Hematopoietic multipotent progenitor cell treated with erythropoietin and hydrocortisone succinate and interleukin-3 and kit ligand, for 17 days (in vitro differentiated cells): ENCODE measurements at places on chromosomes 4 and X.
A peak's percentile ranks its signal among the peaks of the same experiment; 100 is the strongest.

DNA sequence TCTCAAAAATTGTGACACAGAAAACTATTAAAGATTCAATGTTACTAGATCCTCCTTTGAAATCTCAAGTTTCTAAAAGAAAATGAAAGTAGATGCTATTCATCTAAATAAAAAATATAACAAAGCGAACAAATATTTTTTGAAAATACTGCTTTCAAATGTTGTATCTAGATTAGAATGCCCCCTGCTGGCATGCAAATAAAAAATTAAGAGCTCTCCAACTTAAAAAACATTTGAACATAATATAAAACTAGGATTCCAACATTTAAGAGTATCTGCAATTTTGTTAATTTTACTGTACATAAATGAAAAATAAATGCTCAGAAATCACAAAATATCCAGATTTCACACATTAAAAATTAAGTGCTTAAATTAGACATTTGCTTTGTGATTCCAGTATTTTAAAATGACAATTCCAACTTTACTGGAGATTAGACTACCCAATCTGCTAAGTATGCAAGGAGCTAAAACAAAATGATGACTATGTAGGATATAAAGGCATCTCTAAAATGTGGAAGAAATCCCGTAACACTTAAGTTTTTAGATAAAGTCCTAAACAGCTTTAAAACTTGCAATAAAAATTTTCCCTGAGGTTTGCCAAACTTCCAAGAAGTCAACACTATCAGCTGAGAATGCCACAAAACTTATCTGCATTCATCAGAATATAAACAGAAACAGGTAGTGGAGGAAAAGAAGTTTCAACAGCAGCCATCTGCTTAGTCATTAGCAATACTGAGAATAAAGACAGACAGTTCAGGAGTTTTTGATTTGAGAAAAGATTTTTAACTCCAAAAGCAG lies 32.7 kb downstream of the DHX15 start:
- DNase-seq, result peak; percentile 46

- no peak for DNase-seq
These were observed 1.3 kb upstream of the HAND2 start for GRCh38 chr4:173531086-173531965.

- no peak for DNase-seq
These were observed 335.6 kb downstream of the GASK1B start for GRCh38 chr4:157837071-157837703.

GRCh38 chr4:5747738-5748375 lies 36.9 kb downstream of the EVC start:
- no peak for DNase-seq

DNA sequence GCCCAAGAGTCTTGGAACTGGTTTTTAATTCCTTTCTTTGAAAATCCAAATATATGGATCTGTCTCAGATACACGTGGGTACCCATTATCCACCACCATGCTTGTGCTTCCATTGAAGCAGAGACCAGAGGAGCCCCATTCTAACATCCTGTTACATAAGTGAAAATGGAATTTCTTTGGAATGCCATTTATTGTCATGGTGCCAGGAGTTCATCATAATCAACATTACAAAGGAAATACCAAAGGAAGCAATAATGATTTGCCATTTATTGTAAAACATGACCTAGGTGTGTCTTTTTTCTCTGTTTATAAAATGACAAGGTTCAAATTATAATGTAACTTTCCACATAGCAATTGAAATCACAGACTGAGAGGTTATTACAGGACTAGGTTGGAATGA lies 61.7 kb downstream of the PALLD start:
- DNase-seq, result no peak

- no peak for DNase-seq
These were observed 75.4 kb downstream of the FAT4 start for GRCh38 chr4:125390126-125390525.

DNA sequence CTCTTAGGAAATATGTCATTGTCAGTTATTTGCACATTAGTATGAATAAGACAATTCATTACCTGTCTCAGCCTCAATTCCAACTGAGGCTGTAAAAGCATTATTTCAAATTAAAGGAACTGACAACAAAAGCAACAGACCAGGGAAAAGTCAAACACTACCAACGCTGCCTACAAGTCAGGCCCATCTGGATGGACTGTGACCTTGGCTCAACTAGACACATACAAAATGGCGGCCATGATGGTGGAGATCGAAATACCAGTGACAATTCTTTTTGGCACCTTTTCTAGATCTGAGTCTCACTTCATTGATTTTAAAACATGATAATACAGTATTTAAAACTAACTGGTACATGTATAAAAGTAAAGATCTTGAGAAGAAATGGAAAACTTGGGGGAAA lies 160.7 kb downstream of the DHX15 start:
- no peak for DNase-seq

DNA sequence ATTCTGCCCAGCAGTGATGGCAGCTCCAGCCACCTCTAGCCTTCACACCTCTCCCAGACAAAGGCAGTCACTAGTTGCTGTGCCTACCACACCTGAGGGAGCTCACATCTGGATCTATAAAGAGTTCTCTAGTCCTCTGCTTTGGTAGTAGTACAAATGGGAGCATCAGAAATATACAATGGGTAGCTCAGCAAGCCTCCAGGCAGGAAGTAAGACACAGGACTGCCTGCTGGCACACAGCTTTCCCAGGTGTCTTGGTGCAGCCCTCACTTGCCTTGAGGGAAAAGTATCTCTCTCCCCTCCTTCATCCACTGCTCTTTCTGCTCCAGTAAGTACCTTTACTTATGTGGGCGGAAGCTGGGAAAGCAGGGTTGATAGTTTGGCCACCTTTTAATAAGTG lies 212.9 kb upstream of the SLC7A11 start:
- DNase-seq, result no peak

DNA sequence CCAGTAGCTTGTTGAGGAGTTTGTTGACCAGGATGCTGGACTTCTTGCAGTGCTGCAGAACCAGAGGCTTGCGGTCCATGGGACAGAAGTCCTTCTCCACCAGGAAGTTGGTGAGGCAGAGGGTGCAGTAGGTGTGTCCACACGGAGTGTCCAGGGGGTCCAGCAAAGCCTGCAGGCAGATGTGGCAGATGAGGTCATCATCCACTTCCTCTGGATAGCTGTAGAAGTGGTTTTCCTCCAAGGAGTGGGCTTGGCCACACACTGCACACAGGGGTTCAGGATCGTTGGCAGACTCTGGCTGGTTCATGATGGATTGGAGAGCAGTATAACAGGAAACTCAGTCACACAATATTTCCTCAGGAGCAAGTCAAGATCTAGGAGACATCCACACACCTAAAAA lies 17.6 kb downstream of the LNX1 start:
- DNase-seq, result no peak

GRCh38 chr4:57081651-57082621 lies 28.2 kb downstream of the IGFBP7 start:
- DNase-seq, result no peak

- DNase-seq, result no peak
These were observed 34.0 kb upstream of the ENPP6 start for GRCh38 chr4:184251670-184251980.

- no peak for DNase-seq
These were observed 57.6 kb upstream of the CLNK start for GRCh38 chr4:10741961-10742699.

- DNase-seq, result no peak
These were observed 178.7 kb upstream of the IL15 start for GRCh38 chr4:141457653-141458052.

DNA sequence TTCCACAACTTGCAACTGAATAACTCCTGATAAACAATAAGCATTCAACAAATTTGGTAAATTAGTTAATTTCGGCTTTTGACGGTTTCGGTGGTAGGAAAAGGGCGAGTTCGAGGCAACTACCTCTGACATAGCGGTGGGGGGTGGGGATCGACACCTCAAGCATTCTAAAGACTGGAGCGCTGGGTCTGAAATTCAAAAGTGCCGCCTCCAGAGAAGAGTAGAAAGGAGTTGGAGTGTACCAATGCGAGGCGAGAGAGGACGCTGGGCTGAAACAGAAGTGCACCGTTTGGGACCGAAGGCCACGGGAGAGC lies 725 bp downstream of the SMC1A start:
- no peak for DNase-seq

- DNase-seq, result no peak
These were observed 329.7 kb upstream of the F9 start for GRCh38 chrX:139200793-139201192.

DNA sequence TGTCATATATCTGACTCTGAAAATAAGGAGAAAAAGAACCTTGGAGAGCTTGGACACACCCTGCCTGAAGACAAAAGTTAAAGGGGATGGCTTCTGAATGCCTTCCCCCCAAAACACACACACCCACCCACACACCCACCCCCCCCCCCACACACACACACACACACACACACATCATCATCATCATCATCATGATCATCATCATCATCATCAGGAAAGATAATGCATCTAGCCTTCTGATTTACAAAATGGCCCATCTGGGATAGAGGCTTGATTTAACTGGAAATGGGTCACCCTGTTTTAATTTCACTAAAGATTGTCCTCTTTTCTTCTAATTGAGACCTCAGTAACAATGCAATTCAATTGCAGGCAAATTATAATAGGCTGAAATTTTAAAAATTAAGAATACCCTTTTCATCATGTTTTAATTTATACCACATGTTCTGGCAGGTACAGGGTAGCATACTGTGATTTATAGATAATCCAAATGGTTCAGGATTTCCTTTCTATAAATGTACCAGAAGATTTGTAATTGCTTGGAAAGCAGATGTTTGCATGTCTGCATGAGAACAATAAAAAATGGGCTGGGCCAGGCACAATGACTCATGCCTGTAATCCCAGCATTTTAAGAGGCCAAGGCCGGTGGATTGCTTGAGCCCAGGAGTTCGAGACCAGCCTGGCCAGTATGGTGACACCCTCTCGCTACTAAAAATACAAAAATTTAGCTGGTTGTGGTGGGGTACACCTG lies 56.5 kb downstream of the TRIM2 start:
- DNase-seq, result no peak

DNA sequence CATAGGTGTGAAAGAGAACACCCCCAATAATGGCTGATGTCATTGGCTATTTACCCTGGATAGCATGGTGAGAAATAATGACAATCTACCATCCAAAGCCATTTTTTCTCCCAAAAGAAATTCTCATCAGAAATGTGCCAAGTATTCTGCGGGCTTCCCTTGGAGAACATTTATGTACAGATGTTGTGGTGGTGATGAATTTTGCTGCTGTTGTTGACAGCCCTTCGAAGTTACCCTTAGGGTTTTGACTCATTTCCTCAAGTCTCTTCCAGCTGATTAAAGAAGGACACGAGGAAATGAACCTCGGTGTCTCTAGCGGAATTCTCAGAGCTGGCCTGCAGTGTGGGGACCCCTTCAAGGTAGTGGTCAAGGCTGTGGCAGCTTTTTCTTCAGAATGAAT lies 3.4 kb downstream of the KIT start:
- no peak for DNase-seq

DNA sequence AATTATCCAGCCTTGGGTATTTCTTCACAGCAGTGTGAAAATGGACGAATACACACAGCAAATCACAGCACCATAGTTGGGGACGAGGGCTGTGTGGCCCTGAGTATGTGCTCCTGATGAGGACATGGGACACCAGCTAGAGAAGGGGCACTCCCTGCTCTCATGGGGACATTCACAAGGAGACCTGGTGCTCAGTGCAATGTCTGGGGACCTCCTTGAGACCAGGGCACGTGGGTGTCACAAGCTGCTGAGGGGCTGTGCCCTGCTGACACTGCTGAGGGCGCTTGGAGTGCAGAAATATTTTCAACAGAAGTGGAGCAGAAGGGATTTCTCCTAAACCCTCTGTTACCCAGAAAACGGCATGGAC lies 65.4 kb downstream of the TRMT44 start:
- no peak for DNase-seq

GRCh38 chrX:106726485-106727437 lies at the start of gene RNF128:
RNF128 (plus strand) TSS chrX:106726701; CDS start chrX:106726914, 213 bp downstream.
- no peak for DNase-seq

DNA sequence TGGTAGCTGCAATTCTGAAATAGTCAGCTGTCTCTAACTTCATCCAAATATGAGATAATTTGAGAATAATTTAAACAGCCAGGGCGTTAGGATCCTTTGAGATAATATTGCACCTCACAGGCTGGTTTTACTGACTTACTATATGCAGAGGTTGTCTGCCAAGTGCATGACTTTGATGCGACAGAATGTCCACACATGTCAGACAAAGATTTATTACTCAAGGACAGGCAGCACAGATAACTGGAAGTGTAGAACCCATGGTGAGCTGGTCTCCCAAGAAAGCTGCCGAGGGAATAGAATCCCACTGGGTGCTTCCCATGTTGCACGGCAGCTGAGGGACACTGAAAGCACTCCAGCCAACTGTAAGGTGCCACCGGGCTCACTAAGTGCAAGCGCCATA lies 166.2 kb upstream of the GALNTL6 start:
- no peak for DNase-seq

DNA sequence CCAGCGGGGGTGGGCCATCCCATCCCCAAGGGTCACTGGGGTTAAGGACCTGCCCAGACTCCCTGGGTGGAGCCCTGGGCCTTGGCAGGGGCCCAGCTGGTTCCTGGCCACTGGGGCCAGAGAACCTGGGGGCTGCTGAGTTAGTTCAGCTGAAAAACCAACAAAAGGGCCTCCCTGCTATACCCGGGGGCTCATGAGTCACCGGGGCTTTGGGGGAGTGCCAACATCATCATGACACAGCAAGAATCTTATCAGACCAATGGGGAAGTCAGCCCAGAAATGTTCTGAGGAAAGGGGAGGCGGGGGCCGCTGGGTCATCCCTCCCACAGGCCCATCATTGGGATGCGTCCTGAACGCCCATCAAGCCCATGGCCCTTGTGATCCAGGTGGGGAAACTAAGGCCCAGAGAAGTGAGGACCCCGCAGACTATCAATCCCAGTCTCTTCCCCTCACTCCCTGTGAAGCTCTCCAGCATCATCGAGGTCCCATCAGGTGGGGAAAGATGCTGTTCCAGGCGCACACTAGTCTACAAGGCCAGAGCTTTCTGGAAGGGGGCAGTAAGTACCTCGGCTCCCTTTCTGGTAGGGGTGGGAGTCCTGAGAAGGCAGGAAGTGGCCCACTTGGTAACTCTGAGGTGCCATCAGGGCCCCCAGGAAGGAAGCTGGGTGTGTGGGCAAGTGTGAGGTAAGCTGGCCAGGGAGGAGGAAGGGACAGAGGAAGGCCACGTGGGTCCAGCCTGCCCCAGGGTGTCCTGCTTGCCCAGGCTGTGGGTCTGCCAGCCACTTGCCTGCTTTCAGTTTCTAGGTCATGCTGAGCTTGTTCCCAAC lies 4.5 kb downstream of the G6PD start:
- DNase-seq, result peak; percentile 94

GRCh38 chrX:40684092-40684491 lies 36.7 kb upstream of the CXorf38 start:
- no peak for DNase-seq

GRCh38 chr4:174278467-174278866 lies 5.0 kb downstream of the FBXO8 start:
- DNase-seq, result no peak
